GM12878 (cell line): ENCODE measurements at places on chromosomes 1 and 21.
A peak's percentile ranks its signal among the peaks of the same experiment; 100 is the strongest.

DNA sequence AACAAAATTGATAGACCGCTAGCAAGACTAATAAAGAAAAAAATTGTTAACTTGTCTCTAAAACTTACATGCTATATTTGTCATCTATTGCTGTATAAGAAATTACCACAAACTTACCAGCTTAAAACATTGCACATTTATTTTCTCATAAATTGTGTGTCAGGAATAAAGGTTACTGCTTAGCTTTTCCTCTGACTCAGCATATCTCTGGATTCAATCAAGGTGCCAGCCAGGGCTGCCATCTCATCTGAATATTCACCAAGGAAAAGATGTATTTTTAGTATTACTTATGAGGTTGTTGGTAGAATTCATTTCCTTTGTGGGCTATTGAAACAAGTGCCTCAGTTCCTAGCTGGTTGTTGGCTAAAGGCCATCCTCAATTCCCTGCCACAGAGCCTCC lies 912.6 kb upstream of the NEGR1 start:
- H3K4me1 ChIP-seq, result no peaks in the 10 kb centered on the region
- H3K4me3 ChIP-seq, result no peak overlapping the region
- H3K36me3 ChIP-seq, result no peaks in the 10 kb centered on the region
- DNase-seq, result no peak
- no peaks in the 10 kb centered on the region for H3K27me3 ChIP-seq

- H3K4me3 ChIP-seq, result peak overlapping the region; percentile 90
- H3K27ac ChIP-seq, result no peak overlapping the region
- H3K27me3 ChIP-seq, result no peaks in the 10 kb centered on the region
- peaks cover 4% of the 10 kb centered on the region for H3K4me1 ChIP-seq
- no peak for DNase-seq
These were observed 550 bp upstream of the PTBP2 start for GRCh38 chr1:96721053-96721415.

- H3K4me3 ChIP-seq, result no peak overlapping the region
- H3K27ac ChIP-seq, result no peak overlapping the region
- DNase-seq, result no peak
- no peaks in the 10 kb centered on the region for H3K4me1 ChIP-seq
- no peaks in the 10 kb centered on the region for H3K36me3 ChIP-seq
These were observed 202.5 kb downstream of the TTLL7 start for GRCh38 chr1:83796409-83796808.

DNA sequence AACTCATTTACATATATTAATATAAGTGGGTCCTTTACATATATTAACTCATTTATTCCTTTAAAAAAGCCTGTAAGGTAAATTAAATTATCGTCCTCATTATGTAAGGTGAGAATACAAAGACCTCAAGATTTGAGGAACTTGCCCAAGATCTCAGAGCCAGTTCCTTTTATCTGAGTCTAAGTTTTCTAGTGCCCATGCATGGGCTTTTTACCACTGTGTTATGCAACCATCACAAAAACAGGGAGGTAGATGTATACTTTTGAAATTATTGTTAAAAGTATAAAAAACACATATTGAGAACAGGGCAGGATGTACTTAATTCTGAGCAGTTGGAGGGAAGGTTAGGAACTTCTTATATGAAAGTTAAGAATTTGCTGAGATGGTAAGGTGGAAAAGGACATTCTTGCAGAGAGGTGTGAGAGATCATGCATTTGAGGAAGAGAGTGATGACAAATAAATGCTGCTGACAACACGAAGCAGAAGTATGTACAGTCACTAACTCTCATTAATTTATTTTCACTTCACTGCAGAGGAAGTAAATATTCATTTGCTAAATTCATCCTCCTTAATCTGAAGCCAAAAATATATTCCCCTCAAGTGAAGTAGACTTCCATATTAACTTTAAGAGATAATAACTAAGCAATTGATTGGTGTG lies 28.9 kb upstream of the LYPLAL1 start:
- no peaks in the 10 kb centered on the region for H3K36me3 ChIP-seq
- H3K4me3 ChIP-seq, result no peak overlapping the region
- no peaks in the 10 kb centered on the region for H3K4me1 ChIP-seq
- no peak for DNase-seq

GRCh38 chr1:52641307-52641706 lies 8.3 kb downstream of the SHISAL2A start:
- H3K4me3 ChIP-seq, result no peak overlapping the region
- no peak for DNase-seq
- peaks cover 28% of the 10 kb centered on the region for H3K4me1 ChIP-seq
- H3K36me3 ChIP-seq, result no peaks in the 10 kb centered on the region

DNA sequence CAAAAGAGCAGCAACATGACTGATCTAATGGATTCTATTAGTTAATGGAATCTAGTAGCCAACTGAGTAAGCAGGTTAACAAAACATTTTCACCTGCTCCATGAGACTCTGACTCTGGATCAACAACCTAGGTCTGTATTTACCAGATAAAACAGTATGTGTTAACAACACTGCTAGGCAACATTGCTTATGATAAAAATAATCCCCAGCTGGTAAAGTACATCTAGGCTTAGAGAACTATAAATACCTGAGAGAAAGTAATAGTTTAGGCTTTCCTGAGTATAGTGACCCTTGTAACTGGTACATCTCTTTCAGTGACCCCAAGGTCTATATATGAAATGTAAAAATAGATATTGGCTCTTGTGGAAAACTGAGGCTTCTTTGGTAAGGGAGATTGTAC lies 73.6 kb upstream of the TBX15 start:
- H3K4me3 ChIP-seq, result no peak overlapping the region
- DNase-seq, result no peak
- no peaks in the 10 kb centered on the region for H3K36me3 ChIP-seq
- no peak overlapping the region for H3K27ac ChIP-seq
- no peaks in the 10 kb centered on the region for H3K4me1 ChIP-seq

- H3K27me3 ChIP-seq, result no peaks in the 10 kb centered on the region
- H3K4me1 ChIP-seq, result no peaks in the 10 kb centered on the region
- H3K36me3 ChIP-seq, result peaks cover 10% of the 10 kb centered on the region
These were observed 71.9 kb downstream of the CEP350 start for GRCh38 chr1:180026556-180026955.
